ENCODE measurements at places on chromosomes 12 and 14. TPM values are rescaled to one million over a fixed set of nuclear protein-coding genes. Genes with fewer than 3 reads are reported as not detected.

DNA sequence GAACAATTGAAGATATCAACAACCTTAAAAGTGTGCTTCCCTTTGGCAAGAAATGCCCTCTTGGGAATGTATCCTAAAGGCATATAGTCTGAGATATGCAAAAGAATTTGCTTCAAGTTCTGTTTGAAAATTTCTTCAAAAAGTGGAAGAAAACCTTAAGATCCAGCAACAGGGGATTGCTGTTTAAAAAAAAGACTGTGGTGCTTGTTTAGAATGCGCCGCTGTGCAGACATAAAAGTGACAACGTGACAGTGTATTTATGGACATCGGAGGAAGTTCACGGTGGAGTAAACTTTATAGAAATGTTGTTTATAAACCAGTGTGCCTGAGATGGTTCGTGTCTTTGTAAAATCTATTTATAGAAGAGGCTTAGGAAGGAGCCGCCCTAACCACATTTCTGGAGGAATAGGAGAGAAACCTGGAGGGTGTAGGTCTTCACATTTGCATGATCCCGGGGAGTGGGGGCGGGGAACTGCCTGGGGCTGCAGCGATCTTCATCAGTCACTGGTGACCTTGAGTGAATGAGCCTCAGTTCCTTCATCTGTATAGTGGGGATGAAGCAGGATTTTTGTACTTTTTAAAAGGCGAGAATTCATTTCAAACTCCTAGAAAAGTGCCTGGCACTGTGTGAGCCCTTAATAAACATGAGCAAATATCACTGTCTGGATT is 27.5 kb downstream of the ADGRD1 start:
- H3K27ac ChIP-seq, result no peak overlapping the region
- no peak for DNase-seq
- no peaks in the 10 kb centered on the region for H3K36me3 ChIP-seq
- H3K4me1 ChIP-seq, result no peaks in the 10 kb centered on the region

DNA sequence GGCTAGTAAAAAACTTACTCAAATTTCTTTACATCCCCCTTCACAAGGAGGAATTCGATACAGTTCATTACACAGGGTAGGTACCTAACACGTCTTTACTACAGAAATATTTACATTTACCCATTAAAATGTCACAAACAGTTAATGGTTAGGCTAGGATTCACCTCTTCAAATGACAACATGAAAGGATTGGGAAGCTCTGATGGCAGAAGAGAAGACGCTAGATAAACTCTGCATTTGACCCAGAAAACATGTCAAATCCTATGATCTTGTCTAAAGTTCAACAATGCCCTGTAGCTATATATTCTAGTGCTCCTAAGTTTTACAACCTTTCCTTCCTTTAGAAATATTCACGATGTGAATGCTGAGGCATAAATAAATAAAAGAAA is 64.8 kb downstream of the DENND5B start:
- H3K4me1 ChIP-seq, result no peaks in the 10 kb centered on the region
- DNase-seq, result no peak
- no peak overlapping the region for H3K4me3 ChIP-seq
- no peaks in the 10 kb centered on the region for H3K27me3 ChIP-seq
- H3K36me3 ChIP-seq, result no peaks in the 10 kb centered on the region

TSPAN8 gene
- 3.0 TPM for total RNA-seq

DNA sequence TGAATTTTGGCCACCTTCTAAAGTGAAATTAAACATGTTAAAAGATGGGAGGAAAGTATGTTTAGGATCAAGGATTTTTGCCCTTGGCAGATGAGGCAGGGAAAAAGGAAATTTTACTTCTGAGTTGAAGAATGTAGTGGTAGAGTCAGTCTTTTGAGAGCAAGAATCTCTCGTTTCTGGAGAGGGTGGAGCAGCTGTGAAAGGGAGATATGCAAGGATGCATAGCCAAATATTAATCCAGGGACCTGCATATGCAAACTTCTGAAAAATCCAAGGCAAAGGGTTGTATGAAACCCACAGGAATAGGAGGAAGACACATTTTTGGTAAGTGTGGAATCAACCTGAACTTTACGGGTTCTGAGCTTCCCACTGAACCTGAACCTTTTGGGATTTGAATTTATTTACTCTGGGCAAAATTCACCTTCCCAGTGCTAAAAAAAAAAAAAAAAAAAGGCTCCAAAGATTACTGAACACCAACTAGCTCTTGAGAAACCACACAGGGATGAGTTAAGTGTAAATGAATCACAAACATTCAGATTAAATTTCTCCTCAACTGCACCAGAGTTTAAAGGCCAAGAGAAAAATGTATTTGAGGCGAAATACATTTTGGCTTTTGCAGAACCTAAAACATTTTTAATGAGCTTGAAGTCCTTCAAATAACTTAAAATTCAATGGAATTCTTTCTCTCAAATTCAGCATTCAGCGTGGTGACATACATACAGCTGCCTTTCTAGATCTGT is 187.1 kb upstream of the CDKN3 start:
- H3K4me1 ChIP-seq, result no peaks in the 10 kb centered on the region
- H3K27me3 ChIP-seq, result no peaks in the 10 kb centered on the region
- no peaks in the 10 kb centered on the region for H3K36me3 ChIP-seq

GRCh38 chr12:50924439-50925341 is 27.7 kb upstream of the HIGD1C start:
- peaks cover 53% of the 10 kb centered on the region for H3K4me1 ChIP-seq
- H3K27me3 ChIP-seq, result no peaks in the 10 kb centered on the region
- H3K27ac ChIP-seq, result peak overlapping the region; percentile 88
- H3K4me3 ChIP-seq, result peak overlapping the region; percentile 70

DNA sequence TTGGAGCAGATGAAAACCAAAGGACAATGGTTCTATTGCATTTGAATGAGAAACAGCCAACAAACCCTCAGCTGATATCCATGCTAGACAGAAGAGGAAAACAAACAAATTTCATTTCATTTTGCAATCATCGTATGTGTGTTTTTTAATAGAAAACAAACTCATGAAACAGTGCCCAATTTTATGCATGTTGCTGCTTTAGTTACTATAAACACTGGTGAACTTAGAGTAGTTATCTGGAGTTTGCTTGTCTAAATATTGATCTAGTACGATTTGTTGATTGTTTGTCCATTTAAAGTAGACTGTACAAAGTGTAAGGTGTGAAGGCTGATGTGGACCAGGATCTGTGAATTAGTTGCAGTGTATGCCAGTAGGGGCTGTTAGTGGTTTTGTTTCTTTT is 166.6 kb downstream of the KITLG start:
- H3K27me3 ChIP-seq, result no peaks in the 10 kb centered on the region
- no peaks in the 10 kb centered on the region for H3K36me3 ChIP-seq
- no peak overlapping the region for H3K27ac ChIP-seq
- DNase-seq, result no peak
- no peaks in the 10 kb centered on the region for H3K4me1 ChIP-seq
- no peak overlapping the region for H3K4me3 ChIP-seq

GRCh38 chr12:126704609-126705008 is 1562.4 kb upstream of the TMEM132C start:
- H3K27ac ChIP-seq, result no peak overlapping the region
- no peaks in the 10 kb centered on the region for H3K27me3 ChIP-seq
- no peak overlapping the region for H3K4me3 ChIP-seq
- no peaks in the 10 kb centered on the region for H3K4me1 ChIP-seq

GRCh38 chr14:59317798-59318505 is 129.5 kb downstream of the DAAM1 start:
- no peaks in the 10 kb centered on the region for H3K27me3 ChIP-seq
- no peaks in the 10 kb centered on the region for H3K36me3 ChIP-seq
- no peak overlapping the region for H3K4me3 ChIP-seq
- DNase-seq, result no peak
- peaks cover 8% of the 10 kb centered on the region for H3K4me1 ChIP-seq

DLK1 gene
- total RNA-seq, result 2,787 TPM

DNA sequence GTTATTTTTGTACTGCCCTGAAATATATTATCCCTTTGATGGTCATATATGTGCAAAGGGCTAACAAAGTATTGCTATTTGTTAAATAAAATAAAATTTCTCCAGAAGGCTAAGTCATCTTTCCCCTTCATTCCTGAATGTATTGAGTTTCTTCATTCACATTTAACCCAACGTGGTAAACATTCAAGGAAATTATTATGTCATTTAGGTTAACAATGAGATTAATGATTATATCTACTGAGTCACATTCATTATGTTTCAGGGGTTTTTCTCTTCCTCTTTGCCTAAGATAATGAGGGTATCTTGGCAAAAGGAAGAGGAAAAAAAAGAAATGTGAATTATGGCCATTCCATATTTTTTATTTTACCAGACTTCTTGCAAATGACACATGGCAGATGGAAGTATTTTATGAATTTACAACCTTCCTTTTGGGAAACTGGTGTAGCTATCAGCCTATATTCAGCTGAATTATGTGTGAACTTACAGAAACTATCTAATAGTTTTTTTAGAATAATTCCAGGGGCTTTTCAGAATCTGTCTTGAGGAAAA is 27.2 kb downstream of the TSPAN8 start:
- H3K4me1 ChIP-seq, result no peaks in the 10 kb centered on the region
- no peak overlapping the region for H3K4me3 ChIP-seq
- no peaks in the 10 kb centered on the region for H3K27me3 ChIP-seq
- H3K27ac ChIP-seq, result no peak overlapping the region
- no peak for DNase-seq

DNA sequence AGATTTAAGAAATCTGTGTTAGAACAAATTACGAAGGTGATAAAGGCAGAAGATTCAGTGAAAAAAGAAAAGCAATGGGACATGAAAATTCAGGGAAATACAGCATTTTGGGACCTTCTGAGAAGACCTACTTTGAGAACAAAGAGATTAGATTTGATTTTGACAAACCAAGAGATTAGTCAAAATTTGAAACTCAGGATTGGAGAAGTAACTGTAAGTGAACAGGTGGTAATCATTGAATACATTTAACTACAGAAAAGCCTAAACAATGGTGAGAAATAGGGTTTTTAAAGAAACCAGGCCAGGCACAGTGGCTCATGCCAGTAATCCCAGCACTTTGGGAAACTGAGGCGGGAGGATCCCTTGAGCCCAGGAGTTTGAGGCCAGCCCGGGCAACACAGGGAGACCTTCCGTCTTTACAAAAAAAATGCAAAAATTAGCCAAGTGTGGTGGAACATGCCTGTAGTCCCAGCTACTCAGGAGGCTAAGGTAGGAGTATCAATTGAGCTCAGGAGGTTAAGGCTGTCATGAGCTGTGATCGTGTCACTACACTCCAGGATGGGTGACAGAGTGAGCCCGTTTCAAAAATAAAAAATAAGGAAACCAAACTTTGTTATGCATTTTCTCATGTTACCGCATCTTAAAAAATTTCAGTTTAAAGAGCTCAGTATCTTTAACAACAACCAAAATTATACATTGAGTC is 8.9 kb upstream of the SAV1 start:
- no peak overlapping the region for H3K27ac ChIP-seq
- no peak for DNase-seq
- no peaks in the 10 kb centered on the region for H3K36me3 ChIP-seq
- H3K27me3 ChIP-seq, result no peaks in the 10 kb centered on the region
- H3K4me3 ChIP-seq, result no peak overlapping the region

RNASE3 gene
- not detected for total RNA-seq

- no peaks in the 10 kb centered on the region for H3K27me3 ChIP-seq
- no peak overlapping the region for H3K27ac ChIP-seq
- H3K4me3 ChIP-seq, result no peak overlapping the region
- no peaks in the 10 kb centered on the region for H3K4me1 ChIP-seq
- DNase-seq, result no peak
Measured at GRCh38 chr14:58367296-58367695, 28.4 kb upstream of the TOMM20L start.

- no peaks in the 10 kb centered on the region for H3K4me1 ChIP-seq
- no peaks in the 10 kb centered on the region for H3K27me3 ChIP-seq
- no peaks in the 10 kb centered on the region for H3K36me3 ChIP-seq
Measured at GRCh38 chr14:93857500-93858283, 69.4 kb upstream of the PRIMA1 start.

POLE2 gene
- total RNA-seq, result 1.4 TPM

DNA sequence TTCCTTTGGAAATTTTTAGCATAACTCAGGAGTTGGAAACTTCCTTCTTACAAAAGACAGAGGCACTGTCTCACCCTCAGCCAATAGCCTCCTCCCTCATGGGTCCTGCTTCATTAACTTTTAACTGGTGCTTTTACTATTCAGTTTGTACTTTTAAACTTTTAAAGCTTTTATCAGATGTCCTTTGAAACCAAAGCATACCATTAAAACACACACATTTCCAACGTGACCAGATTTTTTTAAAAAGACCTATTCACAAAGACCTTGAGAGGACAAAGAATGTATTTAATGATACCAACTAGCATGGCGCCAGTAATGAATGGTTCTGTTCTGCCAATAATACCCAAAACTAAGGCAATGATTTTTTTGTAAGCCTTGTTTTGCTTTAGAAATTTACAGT is 173.6 kb upstream of the EEA1 start:
- H3K4me1 ChIP-seq, result no peaks in the 10 kb centered on the region
- no peaks in the 10 kb centered on the region for H3K27me3 ChIP-seq
- H3K27ac ChIP-seq, result no peak overlapping the region
- H3K4me3 ChIP-seq, result no peak overlapping the region
- no peaks in the 10 kb centered on the region for H3K36me3 ChIP-seq
- no peak for DNase-seq

DNA sequence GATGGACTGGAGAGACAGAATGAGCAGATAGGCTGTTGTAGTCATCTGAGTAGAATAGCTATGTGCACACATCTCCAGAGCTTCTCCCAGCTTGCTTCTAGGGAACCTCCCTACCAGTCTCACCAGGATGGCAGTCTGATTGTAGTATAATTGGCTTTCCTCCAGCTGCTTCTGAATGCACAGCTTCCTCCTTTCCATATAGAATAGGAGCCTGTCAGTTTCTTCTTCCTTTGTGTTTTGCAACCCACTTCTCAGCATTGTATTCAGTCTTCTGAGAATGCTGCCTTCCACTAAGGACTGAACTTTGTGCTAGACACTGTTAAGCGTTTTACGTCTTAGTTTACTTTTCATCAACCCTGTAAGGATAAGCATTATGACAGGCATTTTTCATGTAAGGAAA is 2.2 kb upstream of the CSAD start:
- peaks cover 53% of the 10 kb centered on the region for H3K36me3 ChIP-seq
- H3K4me1 ChIP-seq, result peaks cover 45% of the 10 kb centered on the region
- no peak overlapping the region for H3K4me3 ChIP-seq
- peak; percentile 34 for DNase-seq
- H3K27ac ChIP-seq, result no peak overlapping the region

GRCh38 chr12:124242529-124243065 is 52.3 kb upstream of the RFLNA start:
- no peak overlapping the region for H3K4me3 ChIP-seq
- no peak overlapping the region for H3K27ac ChIP-seq
- H3K27me3 ChIP-seq, result no peaks in the 10 kb centered on the region
- no peak for DNase-seq

All from adrenal gland (tissue), 19 donors.